ENCODE measurements at places on chromosomes 4 and X.

GRCh38 chr4:19693936-19694570 lies 557.7 kb upstream of the SLIT2 start:
- DNase-seq, result no peak

- no peak for DNase-seq
Measured at GRCh38 chrX:153347530-153347929, 13.6 kb downstream of the ZNF275 start.

DNA sequence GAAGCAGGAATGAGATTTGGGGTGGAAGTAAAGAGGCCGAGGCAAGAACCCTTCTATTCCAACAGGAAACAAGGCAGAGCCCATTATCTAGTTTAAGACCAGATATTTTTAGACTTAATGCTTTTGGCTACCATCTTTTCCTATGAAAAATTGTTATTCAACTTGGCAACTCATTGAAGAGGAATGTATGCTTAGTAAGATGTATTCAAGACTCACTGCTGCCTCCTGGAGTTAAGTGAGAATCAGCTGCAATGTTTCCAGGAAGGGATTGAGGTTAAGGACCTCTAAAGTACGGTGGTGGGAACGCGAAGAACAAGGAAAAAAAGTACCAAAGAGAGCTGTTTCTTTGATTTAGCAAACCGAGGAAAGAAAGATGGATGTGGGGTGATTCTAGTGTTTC lies 89.1 kb downstream of the RAPGEF2 start:
- no peak for DNase-seq

GRCh38 chr4:106795326-106795725 lies 240.8 kb downstream of the DKK2 start:
- DNase-seq, result no peak

- no peak for DNase-seq
Measured at GRCh38 chrX:39519030-39519488, 578.7 kb downstream of the BCOR start.

- no peak for DNase-seq
Measured at GRCh38 chrX:64894454-64895038, 81.7 kb downstream of the ZC4H2 start.

- DNase-seq, result no peak
Measured at GRCh38 chr4:142846729-142847596, 862 bp upstream of the INPP4B start.

DNA sequence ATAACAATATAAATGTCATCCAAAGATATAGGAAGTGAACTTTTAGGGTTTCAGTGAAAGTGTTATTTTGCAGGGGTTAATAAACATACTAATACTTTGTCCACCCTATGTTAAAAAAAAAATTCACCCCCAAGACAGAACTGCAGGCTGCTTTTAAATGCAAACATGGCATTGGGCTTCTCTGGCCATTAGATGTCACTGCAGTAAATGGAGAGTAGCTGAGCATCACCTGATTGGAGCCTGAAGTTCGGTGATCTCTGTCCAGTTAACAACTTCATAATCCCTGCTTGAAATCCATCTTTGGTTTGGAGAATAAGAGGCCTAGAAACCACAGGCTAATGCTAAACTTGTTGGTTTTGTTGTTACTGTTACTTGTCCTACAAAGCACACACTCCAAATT lies 18.7 kb downstream of the SLC25A43 start:
- DNase-seq, result no peak

GRCh38 chr4:183986971-183987946 lies 82.2 kb downstream of the STOX2 start:
- DNase-seq, result no peak

DNA sequence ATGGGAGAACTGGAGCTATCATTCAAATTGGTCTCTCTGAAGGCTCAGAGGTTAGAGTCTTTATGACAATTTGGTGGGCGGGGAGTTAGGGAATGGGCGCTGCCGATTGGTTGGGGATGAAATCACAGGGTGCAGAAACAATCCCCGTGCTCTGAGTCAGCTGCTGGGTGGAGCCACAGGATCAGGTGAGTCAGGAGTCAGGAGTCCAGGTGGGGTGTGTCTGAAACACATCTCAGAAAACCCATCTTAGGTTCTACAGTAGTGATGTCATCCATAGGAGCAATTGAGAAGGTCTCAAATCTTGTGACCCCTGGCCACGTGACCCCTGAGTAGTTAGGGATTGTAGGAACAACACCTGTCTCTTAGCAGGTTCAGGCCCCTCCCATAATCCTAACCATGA lies 41.6 kb upstream of the TLR3 start:
- no peak for DNase-seq

- DNase-seq, result no peak
Measured at GRCh38 chrX:21004835-21005234, 369.4 kb upstream of the CNKSR2 start.

GRCh38 chr4:92433272-92433758 lies 129.5 kb downstream of the GRID2 start:
- no peak for DNase-seq

DNA sequence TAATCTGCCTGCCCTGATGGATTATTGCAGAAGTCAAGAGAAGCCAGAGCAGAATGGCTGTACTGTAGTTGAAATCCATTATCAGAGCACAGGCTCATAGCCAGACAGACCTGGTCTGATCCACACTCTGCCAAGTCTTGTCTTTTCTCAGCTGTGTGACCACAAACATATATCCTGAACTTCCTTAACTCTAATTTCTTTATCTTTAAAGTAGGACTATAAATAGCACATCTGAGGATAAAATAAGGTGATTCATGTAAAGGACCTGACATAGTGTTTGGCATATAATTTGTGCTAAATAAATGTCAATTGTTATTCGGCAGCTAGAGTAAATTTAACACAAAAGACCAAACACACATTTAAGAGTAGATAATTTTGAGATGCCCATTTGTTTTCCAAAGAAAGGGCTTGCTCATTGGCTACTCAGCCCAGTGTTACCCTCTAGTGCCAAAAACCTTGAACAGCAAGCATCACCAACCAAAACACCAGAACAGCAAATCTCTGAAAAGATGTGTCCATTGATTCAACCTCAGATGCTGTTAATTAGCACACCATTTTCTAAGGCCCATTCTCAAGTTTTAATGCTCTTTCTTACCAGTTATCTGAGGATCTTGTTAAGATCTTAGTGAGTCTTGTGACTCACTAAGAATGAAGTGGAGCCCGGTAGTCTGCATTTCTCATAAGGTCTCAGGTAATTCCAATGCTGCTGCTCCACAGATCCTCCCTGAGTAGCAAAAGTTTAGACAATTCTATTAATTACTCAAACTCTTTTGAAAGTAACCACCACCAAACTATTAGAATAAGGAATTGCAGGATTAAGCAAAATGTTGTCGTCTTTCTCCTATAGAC lies 108.8 kb downstream of the HHIP start:
- DNase-seq, result no peak

GRCh38 chr4:8765084-8765483 lies 106.6 kb downstream of the HMX1 start:
- DNase-seq, result no peak

GRCh38 chr4:151105454-151106032 lies 6.1 kb downstream of the RPS3A start:
- DNase-seq, result no peak

DNA sequence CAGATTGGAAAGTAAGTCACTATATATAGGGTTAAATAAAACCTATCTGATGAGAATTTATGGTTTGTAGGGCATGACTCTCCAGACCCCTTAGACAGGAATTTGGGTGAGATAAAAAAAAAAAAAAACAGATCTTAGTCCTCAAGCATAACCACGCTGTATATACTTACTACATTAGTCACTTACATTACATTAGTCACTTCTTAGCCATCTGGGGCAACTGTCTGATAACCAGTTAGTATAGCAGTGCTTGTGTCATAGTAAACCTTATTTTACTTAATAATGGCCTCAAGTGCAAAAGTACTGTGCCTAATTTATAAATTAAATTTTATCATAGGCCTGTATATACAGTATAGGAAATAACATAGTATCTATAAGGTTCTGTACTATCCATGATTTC lies 60.2 kb upstream of the RPS6KA6 start:
- no peak for DNase-seq

- DNase-seq, result no peak
Measured at GRCh38 chr4:184413261-184414046, 60.9 kb downstream of the IRF2 start.

DNA sequence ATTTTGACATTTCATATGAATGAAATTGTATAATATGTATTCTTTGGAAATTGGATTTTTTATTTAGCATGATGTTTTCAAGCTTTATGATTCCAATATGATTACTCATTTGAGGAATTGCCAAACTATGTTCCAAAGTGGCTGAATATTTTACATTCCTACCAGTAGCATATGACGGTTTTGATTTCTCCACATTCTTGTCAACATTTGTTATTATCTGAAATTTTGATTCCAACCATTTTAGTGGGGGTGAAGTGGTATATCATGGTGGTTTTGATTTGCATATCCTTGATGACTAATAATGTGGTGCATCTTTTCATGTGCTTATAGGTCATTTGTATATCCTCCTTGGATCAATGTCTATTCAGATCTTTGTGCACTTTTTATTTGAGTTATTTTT lies 2.6 kb upstream of the BEX1 start:
- no peak for DNase-seq

DNA sequence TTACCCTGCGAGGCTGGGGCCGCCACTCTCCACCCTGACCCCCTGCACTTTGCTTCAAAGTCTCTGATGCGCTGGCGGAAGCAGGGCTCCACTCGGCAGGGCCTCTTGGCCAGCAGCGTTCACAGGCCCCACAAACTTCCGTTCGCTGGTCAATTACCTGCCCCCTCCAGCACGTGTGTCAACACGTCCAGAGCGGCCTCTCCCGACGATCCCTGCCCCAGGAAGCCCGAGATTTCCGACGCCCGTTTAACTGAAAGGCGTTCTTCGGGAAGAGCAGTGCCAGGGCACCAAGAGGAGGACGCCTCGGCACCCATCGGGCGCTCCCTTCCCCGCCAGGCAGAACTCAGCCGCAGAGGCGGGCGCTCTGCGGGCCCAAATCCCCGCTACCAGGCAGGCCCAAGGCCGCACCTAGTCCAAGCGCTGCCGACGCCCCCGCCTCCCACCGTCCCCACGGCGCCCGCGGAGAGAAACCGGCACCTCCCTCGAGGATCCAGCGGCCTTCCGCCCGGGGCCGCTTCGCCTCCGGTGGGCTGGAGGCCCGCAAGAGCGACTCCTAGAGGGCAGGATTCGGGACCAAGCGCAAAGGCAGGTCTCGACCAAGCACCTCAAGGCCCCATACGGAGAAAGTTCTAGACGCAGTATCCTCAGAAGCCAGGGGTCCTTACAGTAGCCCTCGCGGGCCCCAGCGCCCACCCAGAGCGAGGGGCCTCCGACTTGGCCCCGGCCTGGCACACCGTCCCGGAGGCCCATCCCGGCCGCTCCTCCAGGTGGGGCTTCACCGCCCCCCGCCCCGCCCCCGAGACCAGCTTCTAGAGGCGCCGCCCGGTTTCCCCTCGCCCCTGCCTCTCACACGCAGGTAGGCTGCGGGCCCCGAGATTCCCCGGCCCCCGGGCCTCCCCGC lies 586 bp downstream of the BCAP31 start:
- no peak for DNase-seq

- no peak for DNase-seq
Measured at GRCh38 chr4:182289809-182290208, 46.6 kb downstream of the TENM3 start.

GRCh38 chr4:68175562-68176155 lies 46.0 kb upstream of the TMPRSS11F start:
- DNase-seq, result peak; percentile 17

DNA sequence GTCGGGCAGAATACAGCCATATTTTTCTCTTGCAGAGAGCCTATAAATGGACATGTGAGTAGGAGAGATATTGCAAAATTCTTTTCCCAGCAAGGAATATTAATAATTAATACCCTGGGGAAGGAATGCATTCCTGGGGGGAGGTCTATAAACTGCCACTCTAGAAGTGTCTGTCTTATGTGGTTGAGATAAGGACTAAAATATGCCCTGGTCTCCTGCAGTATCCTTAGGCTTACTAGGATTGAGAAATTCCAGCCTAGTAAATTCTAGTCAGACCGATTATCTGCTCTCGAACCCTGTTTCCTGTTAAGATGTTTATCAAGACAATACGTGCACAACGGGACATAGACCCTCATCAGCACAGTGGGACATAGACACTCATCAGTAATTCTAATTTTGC lies 872.6 kb downstream of the FSTL5 start:
- no peak for DNase-seq

DNA sequence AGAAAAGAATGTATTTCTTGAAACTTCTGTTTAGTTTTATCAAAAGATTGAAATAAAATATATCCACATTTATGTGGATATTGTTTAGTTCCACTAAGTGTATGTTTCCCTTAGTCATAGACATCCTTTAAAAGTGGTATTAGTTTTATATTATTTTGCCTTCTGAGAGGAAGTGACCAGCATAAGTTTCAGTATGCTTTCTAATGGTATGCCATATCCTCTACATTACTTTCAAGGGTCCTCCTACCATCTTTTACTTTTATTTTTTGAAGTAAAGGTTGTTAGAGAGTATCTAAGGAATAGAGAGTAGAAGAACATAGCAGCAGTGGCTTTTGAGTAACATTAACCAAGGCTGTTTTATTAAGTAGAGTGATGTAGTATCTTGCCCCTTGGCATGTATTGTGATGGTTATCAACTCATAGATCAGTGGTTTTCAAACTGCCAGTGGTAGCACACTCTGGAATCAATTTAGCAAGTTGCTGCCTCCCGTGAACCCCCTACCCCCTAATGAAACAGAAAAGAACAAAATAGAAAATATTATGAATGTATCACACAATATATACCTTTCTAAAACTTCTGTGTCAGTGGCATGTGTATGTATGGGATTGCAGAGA lies 44.8 kb downstream of the RBPJ start:
- no peak for DNase-seq

GRCh38 chr4:94032754-94033153 lies 174.9 kb upstream of the SMARCAD1 start:
- no peak for DNase-seq

DNA sequence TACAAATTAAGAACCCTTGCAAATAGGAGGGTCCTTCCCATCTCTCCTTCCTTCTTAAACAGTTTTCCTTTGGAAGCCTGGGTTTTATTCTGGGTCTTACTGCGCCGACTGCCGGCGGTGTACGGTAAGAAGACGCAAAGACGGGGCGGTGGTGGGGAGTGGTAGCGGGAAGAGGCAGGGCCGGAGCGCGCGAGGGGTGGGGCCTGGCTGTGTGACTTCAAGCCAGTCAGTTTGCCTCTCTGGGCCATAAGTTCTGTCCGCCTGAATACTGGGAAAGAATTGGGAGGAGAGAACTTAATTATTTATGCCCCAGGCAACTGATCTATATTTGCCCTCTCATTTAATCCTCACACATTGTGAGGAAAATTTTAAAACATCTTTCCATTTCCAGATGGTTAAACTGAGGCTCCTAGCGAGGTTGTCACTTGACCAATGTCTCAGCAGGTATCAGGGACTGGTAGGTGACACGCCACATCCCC lies 726 bp upstream of the KANTR start:
- peak; percentile 35 for DNase-seq

DNA sequence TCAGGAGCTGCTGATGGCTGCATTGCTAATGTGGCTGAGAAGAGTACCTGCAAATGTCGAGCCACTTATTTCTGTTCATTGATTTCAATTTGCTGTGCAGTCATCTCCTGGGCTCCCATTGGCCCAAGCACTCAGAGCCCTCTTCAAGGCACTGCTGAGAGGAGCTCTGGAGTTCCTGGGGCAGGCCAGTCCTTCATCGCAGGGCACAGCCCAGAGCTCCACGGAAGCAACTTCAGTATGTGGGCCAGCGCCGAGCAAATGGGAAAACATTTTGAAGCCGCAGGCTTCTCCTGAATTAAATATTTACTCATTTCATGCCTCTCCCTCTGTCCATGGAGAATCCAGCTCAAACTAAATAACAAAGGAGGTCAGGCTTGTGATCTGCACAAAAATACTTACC lies 383.3 kb downstream of the BCOR start:
- DNase-seq, result no peak
